ENCODE measurements at places on chromosomes 2 and 18.

- DNase-seq, result no peak
These were observed 190.1 kb downstream of the LNPK start for GRCh38 chr2:175811971-175812370.

DNA sequence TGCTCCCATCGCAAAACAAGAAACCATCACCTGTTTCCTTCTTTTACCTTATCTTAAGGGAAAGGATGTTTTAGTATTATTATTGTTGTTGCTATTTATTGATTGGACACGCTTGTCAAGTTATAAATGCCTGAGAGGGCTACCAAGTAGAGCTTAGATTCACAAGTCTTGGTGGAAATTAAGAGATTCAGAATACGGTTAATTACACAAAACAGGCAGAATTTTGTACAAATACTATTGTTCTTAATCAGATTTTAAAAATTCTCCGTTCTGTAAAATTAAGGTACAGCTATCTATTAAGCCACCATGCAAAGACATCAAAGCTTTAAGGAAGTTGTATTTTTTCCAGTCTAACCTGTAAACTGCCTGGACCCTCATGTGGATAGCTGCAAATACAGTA, 1.1 kb upstream of the ZNF521 start:
- no peak for DNase-seq

DNA sequence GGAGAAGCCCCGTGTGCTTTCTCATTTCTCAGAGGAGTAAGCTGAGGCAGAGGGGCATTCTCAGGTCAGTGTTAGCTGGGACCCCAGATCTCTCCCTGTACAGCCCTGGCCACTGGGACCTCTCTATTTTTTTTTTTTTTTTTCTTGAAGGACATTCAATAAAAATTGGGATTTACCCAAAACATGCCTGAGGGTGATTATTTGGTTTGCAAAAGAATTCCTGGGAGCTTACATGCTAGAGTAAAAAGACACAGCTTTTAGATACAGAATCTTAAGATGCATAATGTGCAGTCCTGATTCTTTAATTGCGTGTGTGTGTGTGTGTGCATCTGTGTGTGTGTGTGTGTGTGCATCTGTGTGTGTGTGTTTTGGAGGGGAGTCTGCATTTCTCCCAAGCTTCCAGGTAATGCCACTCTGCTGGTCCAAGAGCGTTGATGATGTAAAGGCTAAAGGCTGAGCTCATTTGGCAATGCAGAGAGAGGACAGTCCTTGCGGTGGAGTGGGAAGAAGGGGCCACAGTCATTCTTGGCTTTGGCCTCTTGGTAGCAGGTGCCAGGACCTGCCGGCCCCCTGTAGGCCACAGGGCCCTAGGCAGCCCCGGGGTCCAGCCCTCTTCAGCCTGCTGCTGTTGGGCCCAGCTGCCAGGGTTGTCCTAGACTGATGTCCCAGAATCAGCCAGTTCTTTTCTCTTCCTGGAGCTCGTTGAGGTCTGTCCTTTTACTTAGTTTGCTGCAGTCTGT, 74.1 kb upstream of the MCFD2 start:
- no peak for DNase-seq

DNA sequence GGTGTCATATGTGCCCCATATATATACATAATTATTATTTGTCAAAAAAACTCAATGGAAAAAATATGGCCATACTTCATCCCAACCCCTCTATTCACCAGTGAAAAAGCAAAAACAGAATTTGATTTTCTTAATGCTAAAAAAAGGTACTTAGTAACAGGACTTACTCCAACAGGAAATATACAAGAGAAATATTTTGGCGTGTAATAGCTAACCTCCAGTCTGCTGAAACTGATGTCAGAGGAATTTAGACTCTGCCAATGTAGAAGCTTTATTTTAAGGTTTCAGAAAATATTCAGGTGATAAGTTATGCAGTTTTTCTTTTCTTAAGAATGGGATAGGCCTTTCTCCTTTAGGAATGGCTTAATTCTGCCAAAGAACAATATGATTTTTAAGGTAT, 72.6 kb downstream of the TMEFF2 start:
- no peak for DNase-seq

- DNase-seq, result no peak
These were observed 92.2 kb downstream of the TGFA start for GRCh38 chr2:70461414-70461813.

GRCh38 chr2:9483107-9483506, 8.8 kb downstream of the IAH1 start:
- DNase-seq, result no peak

- DNase-seq, result no peak
These were observed 33.3 kb downstream of the RTTN start for GRCh38 chr18:70172225-70172624.

- DNase-seq, result no peak
These were observed 182.3 kb downstream of the ZNF521 start for GRCh38 chr18:25169701-25170100.

GRCh38 chr2:37323176-37323780, 1.4 kb downstream of the PRKD3 start:
- no peak for DNase-seq

GRCh38 chr2:9345343-9345742, 78.0 kb downstream of the ITGB1BP1 start:
- no peak for DNase-seq

DNA sequence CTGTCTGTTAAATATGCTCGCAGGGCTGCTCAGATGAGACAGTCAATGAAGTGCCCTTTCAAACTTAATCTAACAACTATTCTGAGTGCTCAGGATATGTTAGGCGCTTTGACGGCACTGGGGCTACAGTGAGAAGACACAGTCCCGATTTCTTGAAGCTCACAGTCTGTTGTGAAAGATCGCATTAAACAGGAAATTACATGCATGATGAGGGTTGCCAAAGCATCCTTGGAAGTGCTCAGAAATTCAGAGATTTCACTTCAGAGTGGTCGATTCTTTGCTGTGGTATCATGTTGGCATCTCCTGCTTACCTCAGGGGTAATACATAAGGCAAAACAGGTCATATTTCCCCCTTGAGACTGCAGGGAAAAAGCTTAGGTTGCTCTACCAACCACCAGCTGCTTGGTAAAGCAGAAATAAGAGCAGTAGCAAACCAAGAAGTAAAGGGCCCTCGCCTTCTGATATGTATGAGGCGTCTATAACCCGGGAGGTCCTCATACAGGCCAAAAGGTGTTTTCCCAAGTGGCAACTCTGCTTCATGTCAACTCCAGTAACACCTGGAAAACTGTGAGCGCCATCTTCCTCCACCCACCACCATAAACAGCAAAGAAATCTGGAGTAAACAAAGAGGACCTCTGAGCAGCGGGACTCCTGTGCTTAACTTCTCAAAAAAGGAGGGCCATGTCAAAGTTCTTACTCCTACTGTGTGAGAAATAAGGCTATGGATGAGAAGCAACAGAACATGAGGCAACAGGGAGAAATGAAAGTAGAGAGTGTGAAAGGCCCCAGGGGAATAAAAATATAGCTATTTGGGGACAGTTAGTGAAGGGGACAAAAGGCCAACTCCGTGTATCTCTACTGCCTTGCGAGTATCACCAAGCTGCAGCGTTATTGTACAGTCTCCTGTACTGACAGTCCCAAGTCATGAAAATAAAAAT, 79.3 kb downstream of the CLHC1 start:
- DNase-seq, result no peak

GRCh38 chr18:3455090-3455635, 5.2 kb downstream of the TGIF1 start:
- no peak for DNase-seq

- DNase-seq, result no peak
These were observed 30.0 kb downstream of the MEMO1 start for GRCh38 chr2:31980674-31981356.

Measured in esophagus squamous epithelium (tissue), 5 donors.